ENCODE measurements at places on chromosomes 6 and 20.
A peak's percentile ranks its signal among the peaks of the same experiment; 100 is the strongest.

GRCh38 chr6:30686009-30686907, at the start of gene PPP1R18:
Gene PPP1R18, minus strand, starts transcription at chr6:30686645. Its CDS starts 627 bp downstream, at chr6:30686018.
- peaks cover 40% of the 10 kb centered on the region for H3K4me1 ChIP-seq
- peak within 1 kb of the TSS; percentile 95 for H3K27ac ChIP-seq
- DNase-seq: peak; percentile 86
- peaks cover 33% of the 10 kb centered on the region for H3K36me3 ChIP-seq
- no peaks in the 10 kb centered on the region for H3K27me3 ChIP-seq

DNA sequence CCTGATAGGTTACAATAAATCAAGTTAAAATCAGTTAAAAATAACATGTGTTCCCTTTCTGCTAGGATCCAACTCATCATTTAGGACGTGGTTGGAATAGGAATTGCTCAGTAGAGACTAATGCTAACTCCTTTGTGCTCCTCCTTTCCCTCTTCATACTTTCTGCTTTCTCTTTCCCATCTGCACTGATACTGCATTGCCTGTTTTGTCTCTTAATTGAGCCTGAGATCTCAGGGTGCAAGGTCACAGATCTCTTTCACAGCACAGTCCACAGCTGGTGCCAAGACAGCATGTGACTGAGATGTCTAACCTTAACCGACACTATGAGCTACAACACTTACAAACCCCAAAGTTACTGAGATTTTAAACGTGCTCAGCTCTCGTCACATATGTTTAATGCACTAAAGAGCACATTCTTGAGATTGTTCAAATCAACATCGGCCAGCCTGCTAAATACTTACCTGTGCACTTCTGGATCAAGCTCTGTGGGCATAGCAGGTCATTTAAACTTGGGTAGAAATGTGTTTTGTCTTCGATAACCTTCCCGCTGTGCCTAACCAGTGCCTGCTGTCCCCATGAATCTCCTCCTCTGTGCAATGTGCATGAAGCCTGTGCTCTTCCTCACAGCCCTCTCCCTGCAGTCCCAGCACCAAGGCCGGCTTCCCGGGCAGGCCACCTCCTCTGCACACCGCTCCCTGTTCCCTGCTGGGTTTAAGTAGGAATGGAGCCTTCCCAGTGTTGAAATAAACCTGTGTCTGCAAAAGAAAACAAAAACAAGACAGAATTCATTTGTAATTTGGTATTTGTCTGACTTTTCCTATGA, 39.6 kb upstream of the AFDN start:
- peaks cover 19% of the 10 kb centered on the region for H3K27me3 ChIP-seq
- no peaks in the 10 kb centered on the region for H3K36me3 ChIP-seq
- H3K4me3 ChIP-seq: no peak overlapping the region
- no peaks in the 10 kb centered on the region for H3K4me1 ChIP-seq

- no peak for DNase-seq
- H3K4me1 ChIP-seq: peaks cover 11% of the 10 kb centered on the region
- H3K36me3 ChIP-seq: peaks cover 16% of the 10 kb centered on the region
- no peak overlapping the region for H3K27ac ChIP-seq
Measured at GRCh38 chr6:43735642-43736199, 34.3 kb upstream of the VEGFA start.

GRCh38 chr6:34973547-34974248, 84.6 kb downstream of the ANKS1A start:
- peaks cover 5% of the 10 kb centered on the region for H3K4me1 ChIP-seq
- no peak overlapping the region for H3K27ac ChIP-seq
- H3K27me3 ChIP-seq: no peaks in the 10 kb centered on the region
- no peak overlapping the region for H3K4me3 ChIP-seq
- H3K36me3 ChIP-seq: no peaks in the 10 kb centered on the region

- peaks cover 10% of the 10 kb centered on the region for H3K4me1 ChIP-seq
- H3K27me3 ChIP-seq: no peaks in the 10 kb centered on the region
- no peak for DNase-seq
- H3K4me3 ChIP-seq: no peak overlapping the region
- H3K36me3 ChIP-seq: no peaks in the 10 kb centered on the region
Measured at GRCh38 chr6:134678436-134678889, 271.4 kb downstream of the ALDH8A1 start.

- no peaks in the 10 kb centered on the region for H3K4me1 ChIP-seq
- no peaks in the 10 kb centered on the region for H3K27me3 ChIP-seq
- H3K36me3 ChIP-seq: no peaks in the 10 kb centered on the region
- no peak overlapping the region for H3K27ac ChIP-seq
Measured at GRCh38 chr20:33785503-33785902, 25.6 kb upstream of the CHMP4B start.

DNA sequence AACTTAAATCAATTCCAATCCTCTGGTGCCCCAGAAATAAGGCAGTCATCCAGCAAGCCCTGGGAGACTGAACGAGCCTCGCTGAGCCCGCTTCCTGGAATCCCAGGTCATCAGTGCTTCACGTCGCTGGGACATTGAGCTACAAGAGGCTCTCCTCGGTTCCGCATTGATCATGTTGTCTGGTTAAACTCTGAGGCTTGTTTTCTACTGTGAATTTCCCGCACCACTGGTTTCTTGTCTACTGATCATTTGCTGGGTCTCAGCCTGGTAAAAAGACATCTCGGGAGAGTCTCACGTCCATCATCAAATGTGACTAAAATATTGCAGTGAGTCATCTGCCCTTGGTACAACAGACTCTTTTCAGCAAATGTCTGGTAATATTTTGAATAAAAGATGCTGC, 569.2 kb downstream of the QKI start:
- H3K4me1 ChIP-seq: peaks cover 7% of the 10 kb centered on the region
- peaks cover 8% of the 10 kb centered on the region for H3K27me3 ChIP-seq
- no peaks in the 10 kb centered on the region for H3K36me3 ChIP-seq
- H3K27ac ChIP-seq: no peak overlapping the region
- H3K4me3 ChIP-seq: no peak overlapping the region
- DNase-seq: no peak

DNA sequence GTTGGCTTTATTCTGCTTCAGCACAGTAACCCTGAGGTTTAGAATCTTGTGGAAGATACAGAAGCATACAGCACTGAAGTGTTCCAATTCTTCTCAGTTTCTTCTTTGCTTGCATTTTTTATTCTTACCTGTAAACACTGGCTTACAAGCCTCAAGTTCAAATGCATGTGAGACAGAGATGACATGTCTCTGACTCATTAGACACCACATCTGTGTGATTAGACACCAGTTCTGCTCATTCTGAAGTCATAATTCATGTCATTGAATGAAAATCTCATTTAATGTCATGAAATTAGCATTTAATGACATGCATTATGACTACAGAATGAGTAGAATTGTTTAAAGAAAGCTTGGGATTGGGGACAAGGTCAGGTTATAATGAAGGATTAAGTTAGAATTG, 5.8 kb downstream of the GZF1 start:
- no peak overlapping the region for H3K4me3 ChIP-seq
- no peak overlapping the region for H3K27ac ChIP-seq
- no peak for DNase-seq

GRCh38 chr20:39097889-39098288, 135.7 kb downstream of the DHX35 start:
- H3K4me1 ChIP-seq: no peaks in the 10 kb centered on the region
- H3K27me3 ChIP-seq: no peaks in the 10 kb centered on the region
- H3K4me3 ChIP-seq: no peak overlapping the region
- no peak for DNase-seq
- no peaks in the 10 kb centered on the region for H3K36me3 ChIP-seq

GRCh38 chr6:153484056-153484455, 353.0 kb upstream of the RGS17 start:
- no peak overlapping the region for H3K27ac ChIP-seq
- no peaks in the 10 kb centered on the region for H3K27me3 ChIP-seq
- no peaks in the 10 kb centered on the region for H3K4me1 ChIP-seq
- H3K36me3 ChIP-seq: no peaks in the 10 kb centered on the region
- DNase-seq: no peak

- H3K27me3 ChIP-seq: peaks cover 23% of the 10 kb centered on the region
- peaks cover 14% of the 10 kb centered on the region for H3K36me3 ChIP-seq
- peak overlapping the region; percentile 89 for H3K27ac ChIP-seq
- H3K4me3 ChIP-seq: peak overlapping the region; percentile 57
- no peak for DNase-seq
Measured at GRCh38 chr20:43750774-43751166, 24.0 kb upstream of the GTSF1L start.

GRCh38 chr6:155887421-155887820, 431.8 kb upstream of the NOX3 start:
- no peaks in the 10 kb centered on the region for H3K27me3 ChIP-seq
- H3K36me3 ChIP-seq: no peaks in the 10 kb centered on the region
- no peak overlapping the region for H3K4me3 ChIP-seq
- peaks cover 14% of the 10 kb centered on the region for H3K4me1 ChIP-seq
- no peak overlapping the region for H3K27ac ChIP-seq
- DNase-seq: no peak

DNA sequence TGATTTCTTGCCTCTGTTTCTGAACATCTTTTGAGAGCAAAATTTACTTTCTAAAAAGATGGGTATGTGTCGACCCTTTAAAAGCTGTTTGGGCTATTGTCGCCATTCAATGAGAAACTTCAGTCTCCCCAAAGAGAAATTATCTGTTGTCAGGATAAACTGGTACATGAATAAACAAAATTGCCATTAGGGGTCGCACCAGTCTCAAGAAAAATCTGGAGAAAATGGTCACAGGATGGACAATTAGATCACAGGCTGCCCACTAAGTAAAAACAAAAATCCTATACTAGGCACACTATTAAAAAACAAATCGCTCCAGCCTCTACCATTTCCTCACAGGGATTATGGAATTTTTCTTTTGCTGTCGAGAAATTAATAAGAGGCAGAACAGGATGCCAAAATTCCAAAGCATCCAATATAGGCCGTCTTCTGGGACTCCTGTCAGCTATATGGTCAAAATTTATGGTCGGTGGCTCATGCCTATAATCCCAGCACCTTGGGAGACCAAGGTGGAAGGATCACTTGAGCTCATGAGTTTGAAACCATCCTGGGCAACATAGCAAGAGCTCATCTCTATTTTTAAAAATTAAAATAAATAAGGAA, 5.5 kb upstream of the HLA-E start:
- H3K27me3 ChIP-seq: peaks cover 38% of the 10 kb centered on the region
- no peak for DNase-seq
- H3K27ac ChIP-seq: no peak overlapping the region
